ENCODE measurements at places on chromosomes 2 and 18. TPM values are rescaled to one million over a fixed set of nuclear protein-coding genes. Genes with fewer than 3 reads are reported as not detected.

DNA sequence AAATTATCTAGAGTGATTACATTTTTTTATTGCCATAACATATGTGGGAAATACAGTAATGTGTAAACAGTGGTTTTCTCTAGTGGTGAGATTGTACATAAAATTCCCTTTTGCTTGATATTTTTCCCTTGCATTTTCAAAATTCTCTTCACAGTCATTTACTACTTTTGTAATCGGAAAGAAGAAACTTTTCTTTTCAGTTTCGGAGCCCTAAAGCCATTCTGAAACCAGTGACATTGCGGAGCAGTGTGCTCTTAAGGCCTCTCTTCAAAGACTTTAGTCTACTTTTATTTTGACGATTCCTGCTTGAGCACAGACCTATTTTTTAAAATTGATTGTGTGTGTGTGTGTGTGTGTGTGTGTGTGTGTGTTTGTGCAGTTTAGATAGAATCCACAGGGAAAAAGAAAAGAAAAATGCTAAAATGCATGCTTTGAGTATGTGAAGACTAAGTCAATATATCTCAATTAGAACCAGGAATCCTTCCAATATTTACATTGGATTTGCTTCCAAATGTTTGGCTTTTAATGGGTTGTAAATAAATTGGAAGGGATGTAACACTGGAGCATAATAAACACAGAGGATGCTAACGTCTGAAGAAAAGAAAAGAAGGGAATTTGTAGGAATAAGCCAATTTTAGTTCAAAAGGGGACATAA, 357.4 kb downstream of the RND3 start:
- no peak for DNase-seq

DNA sequence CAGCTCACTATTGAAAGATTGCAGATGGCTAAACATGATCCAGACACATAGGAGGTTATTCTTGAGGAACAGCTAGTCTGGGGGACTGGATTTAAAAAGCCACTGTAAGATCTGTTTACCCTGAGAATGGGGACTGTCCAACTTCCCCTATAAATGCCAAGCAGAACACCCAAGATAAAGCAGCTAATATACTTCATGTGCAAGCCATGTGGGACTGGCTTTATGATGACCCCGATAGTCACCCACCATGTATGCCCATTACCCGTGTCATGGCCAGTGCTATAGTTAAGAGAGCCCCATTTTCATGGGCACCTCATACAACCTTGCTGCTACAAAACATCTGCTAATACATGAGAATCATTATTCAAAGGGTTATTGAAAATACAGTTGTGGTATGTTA, 16.0 kb downstream of the YPEL5 start:
- no peak for DNase-seq

GRCh38 chr2:69482471-69482870, 45.2 kb upstream of the NFU1 start:
- DNase-seq = no peak

DNA sequence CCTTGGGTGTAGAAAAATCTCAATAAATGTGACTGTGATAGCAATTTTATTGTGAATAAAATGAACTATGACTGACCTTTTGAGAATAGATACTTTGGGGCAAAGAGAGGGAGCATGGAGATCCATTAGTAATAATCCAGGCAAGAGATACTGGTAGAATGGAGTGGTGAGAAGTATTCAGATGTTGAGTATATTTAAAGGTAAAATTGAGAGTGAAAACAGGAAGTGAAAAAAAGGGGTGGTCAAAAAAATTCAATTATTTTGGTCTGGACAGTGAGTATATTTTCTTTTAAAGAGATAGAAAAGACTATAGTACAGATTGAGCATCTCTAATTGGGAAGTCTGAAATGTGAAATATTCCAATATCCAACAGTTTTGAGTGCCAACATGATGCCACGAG, 1515.6 kb upstream of the NXPH2 start:
- no peak for DNase-seq

DNA sequence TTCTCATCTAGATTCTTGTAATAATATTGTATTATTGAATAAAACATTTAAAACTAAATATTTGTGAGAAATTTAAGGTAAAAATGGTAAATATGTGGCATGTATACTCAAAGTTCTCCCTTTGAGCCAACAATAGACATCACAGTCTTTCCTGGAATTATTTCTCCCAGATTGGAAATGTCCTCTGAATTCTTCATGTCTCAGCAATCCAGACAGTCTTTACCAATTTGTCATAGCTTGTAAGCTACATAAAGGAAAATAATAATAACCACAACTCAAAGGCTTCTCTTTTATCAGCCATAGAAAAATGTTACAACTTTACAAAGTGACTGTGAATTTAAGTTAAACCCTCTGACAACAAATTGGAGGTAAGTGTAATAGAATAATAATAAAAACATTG, 784.9 kb downstream of the EPHA4 start:
- no peak for DNase-seq

DNA sequence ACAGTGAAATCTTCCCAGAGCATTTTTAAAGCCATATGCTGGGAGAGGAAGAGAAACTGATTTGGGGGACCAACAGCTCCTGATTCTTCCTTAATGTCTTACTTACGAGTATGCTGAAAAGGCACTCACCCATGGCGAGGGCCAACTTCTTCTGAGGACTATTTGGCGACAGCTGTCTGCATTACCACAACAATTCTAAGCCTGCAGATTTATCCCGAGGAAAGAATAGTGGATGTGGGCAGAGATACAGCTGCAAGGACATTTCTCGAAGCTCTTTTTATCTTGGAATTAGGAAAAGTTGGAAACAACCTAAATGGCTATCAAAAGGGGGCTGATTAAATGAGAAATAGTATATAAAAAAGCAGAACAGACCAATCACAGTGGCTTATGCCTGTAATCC, 40.3 kb upstream of the FHL2 start:
- no peak for DNase-seq

DNA sequence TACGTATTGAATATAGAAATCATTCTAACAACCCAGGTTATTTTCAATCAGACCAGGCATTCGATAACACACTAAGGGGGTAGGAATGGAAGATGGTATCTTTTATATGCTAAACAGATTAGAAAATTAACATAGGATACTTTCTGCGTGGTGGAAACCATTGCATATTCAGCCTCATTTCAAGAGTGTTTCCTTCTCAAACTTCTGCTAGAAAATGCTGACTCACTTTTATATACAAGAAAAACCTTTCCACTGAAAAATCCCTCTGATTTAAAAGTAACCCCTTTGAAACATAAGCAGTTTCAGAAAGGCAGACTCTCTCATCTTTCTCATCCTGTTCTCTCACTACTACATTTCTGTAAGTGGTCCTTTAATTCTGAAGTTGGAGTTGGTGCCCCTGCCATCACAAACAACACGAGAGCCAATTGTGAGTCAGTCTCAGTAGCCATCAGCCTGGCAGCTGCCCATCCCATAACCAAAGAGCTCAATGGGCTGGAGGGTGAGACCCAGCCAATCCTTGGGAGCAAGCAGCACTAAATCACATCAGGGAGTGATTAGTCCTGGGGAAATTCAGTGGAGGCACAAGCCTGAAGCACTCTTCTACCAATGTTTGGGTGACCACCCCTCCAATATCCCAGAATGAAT, 343.1 kb downstream of the CELF4 start:
- DNase-seq = no peak

DNA sequence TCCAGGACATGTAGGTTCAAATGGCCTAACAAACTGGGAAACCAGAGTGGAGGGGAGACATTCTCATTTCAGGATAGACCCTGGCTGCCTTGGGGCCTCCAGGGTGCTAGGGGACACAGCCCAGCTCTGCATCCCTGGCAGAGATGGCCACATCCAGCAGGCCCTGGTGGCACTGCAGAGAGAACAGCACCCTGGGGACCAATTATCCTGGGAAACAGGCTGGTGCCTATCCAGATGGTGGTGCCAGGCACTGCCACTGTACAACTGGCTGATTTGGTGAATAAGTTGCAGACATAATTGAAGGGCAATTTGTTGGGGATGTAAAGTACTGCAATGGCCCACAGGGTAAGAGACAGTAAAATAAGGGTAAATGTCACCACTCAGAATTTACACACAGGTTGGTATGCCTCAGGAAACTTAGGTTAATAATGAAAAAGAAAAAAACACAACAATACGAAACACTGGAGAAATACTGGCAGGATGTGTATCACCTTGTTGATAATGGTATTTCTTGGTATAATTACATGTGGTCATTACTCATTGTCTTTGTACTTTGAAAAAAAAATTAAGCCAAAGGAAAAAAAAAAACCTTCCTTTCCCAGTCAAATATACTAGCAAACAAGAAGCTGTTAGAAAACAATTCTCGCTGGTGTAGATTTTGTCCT, 12.8 kb upstream of the SFTPB start:
- no peak for DNase-seq

- no peak for DNase-seq
Observed at GRCh38 chr2:235594041-235594440, 100.2 kb downstream of the AGAP1 start.

DNA sequence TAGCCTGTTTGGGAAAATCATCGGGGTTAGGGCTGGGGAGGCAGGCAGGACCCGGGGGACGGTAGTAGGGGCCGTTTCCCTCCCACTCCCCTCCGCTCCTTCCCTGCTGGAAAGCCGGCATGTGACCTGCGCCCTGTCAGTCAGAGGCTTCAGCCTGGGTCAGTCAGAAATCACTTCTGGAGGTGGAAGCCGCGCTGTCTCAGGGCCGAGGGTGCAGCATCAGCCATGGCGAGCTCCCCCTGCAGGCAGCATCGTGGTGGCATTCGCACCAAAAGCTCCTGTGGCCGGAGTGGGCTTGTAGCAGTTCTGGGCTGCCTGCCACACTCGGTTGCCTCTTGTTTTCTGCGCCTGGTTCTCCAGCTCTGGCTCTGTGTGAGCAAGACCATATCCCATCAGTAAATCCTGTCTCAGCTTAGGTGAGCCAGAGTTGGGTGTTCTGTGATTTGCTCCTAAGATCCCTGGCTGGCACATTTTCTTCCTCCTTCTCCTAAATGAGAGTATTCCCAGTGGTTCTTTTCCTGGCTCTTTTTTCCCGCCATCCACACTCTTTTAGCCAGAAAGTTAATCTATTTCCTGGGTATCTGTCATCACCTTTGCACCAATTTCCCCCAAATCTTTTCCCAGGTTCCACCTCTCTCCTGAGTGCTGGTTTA, 123.9 kb upstream of the CD302 start:
- peak; percentile 92 for DNase-seq

DNA sequence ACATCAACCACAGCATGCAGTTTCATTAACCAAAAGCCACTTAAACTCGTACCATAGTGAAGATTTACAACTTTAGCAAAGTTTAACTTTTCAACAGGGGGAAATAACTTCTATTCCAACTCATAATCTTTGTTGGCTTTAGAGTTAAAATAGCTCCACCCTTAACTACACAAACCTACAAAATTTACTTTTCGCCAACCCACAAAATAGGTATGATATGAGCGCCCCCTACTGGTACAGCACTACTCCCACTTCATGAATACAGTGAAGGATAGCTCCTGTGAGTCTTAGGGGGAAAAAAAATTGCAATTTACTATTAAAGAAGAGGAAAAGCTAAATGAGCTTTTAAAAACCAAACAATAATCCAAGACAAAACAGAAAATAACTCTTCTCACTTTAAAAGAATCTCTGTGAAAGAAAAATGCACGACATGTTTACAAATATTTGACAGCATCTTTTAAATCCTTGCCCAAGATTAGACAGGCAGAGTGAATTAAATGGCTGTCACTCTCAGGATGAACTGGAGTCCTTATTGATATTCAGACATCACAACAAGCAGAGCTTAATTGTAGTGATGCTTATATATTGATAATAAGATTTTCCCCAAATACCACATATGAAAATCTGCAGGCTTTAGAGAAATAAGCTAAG, 32.2 kb downstream of the TMEFF2 start:
- DNase-seq = peak; percentile 86

GRCh38 chr2:238434846-238435751, 8.4 kb downstream of the ASB1 start:
- peak; percentile 80 for DNase-seq

GRCh38 chr2:233163486-233164103, 87.9 kb upstream of the ATG16L1 start:
- DNase-seq = no peak

DNA sequence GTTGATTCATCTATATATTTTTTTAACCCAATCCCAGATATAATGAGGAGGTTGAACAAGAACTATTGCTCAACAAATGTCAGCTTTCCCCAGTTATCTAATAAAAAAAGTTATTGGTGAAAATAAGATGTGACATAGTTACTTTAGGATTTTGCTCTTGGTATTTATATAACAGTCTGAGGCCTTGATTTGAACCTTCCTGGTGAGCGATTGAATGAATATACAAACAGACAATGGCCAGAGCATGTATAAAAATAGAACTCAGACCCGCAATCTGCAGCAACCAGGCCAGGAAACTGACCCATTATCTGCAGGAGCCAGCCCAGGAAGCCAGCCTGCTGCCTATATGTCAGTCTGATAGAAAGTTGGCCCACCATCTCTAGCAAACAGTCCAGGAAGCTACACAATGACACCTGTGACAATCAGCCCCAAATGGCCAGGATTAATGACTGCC, 81.6 kb downstream of the HS6ST1 start:
- DNase-seq = no peak

DNA sequence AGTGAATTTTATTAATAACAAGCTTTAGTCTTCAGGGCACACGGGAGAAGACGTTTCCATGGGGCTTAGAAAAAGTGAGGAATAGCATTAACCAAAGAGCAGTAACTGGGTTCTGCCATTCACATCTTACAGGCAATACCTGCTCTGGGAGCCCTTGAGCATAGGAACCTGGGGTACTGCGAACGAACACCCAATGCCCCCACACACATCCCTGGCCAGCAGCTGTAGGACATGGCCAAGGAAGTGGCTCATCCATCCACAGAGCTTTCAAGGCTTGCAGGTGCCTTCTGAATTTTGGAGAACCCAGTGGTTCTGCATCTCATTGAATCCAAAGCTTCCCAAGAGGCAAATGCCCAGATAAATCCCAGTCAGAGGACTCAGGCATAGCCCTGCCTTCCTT, 152.2 kb downstream of the MYT1L start:
- DNase-seq = no peak

GRCh38 chr18:78975699-78976335, 3.8 kb upstream of the SALL3 start:
- DNase-seq = no peak

GRCh38 chr2:233210843-233211547, 40.5 kb upstream of the ATG16L1 start:
- peak; percentile 90 for DNase-seq

DNA sequence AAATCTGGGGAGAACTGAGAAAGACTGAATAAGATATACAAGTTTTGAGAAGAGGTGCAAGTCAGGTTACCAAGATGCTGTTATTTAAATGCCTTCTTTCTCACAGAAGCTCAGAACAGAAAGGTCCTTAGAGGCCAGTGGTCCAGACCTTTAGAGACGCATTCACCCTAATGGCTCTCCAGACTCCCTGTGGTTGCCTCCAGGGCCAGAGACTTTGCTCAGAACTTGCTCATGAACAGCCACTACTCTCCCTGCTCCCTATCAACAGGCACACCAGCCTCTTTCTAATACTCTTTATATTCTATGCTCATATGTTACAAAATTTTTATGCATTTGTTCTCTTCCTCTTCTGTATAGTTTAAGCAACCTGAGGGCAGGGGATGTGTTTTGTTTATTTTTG, 349.0 kb upstream of the TNP1 start:
- DNase-seq = no peak

Gene NRP2
- 11.5 TPM for total RNA-seq

Gene TSN
- total RNA-seq = 35.9 TPM

Gene C2orf78
- total RNA-seq = not detected

Gene INSIG2
- total RNA-seq = 12.2 TPM

Gene PSMD14
- 31.0 TPM for total RNA-seq

Gene CD28
- 0.34 TPM for total RNA-seq

Gene TMEM37
- total RNA-seq = 5.6 TPM

Gene DHRS9
- not detected for total RNA-seq

Gene NPPC
- not detected for total RNA-seq
